ENCODE measurements at places on chromosomes 3 and 15. TPM values are rescaled to one million over a fixed set of nuclear protein-coding genes. Genes with fewer than 3 reads are reported as not detected.

Gene GOLGA8N
- 9.9 TPM for total RNA-seq

DNA sequence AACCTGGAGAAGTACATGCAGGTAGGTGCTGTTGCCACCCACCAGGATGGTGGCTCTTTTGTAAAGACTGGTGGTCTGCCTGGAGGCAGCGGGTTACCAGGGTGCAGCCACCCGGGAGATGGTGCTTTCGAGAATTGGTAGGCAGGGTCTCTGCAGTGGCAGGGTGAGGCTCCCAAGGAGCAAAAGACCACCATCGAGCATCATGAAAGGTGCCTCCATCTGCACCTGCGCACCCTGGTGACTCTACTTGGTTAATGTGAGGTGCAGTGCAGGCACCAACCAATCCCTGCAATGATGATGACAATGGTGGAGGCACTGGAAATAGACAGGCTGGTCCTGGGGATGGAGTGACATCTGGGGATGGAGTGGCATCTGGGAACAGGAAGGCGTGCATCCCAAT lies 236.7 kb downstream of the ADAMTS17 start:
- no peak for DNase-seq
- no peak overlapping the region for H3K27ac ChIP-seq
- H3K27me3 ChIP-seq, result no peaks in the 10 kb centered on the region

- no peaks in the 10 kb centered on the region for H3K36me3 ChIP-seq
- peaks cover 64% of the 10 kb centered on the region for H3K4me1 ChIP-seq
- no peak for DNase-seq
- H3K4me3 ChIP-seq, result peak overlapping the region; percentile 65
- H3K27ac ChIP-seq, result peak overlapping the region; percentile 86
These were observed 40.2 kb downstream of the EPHB3 start for GRCh38 chr3:184601576-184602371.

GRCh38 chr3:134404366-134404885 lies 30.2 kb upstream of the AMOTL2 start:
- peaks cover 8% of the 10 kb centered on the region for H3K36me3 ChIP-seq
- H3K27ac ChIP-seq, result peak overlapping the region; percentile 22
- H3K4me1 ChIP-seq, result peaks cover 23% of the 10 kb centered on the region
- H3K27me3 ChIP-seq, result peaks cover 35% of the 10 kb centered on the region
- no peak for DNase-seq
- no peak overlapping the region for H3K4me3 ChIP-seq
